ENCODE measurements at places on chromosomes 12 and 14.

DNA sequence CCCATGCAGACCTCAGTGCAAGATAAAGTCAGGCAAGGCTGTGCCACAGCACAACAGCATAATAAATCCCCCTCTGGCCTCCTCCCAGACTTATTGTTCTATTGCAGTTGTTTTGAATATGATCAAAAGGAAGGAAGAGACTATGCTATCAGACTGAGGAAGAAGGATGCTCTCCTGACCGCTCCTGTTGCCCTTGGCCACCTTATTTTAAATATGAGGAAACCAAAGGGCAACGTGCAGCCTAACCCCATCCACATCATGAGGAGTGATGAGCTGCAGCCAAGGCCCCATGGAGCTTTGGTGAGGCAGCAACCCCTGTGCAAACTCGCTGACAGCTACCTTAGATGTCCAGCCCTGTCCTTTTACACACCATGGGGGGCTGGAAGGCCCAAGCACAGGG lies 291.7 kb downstream of the ZFP36L1 start:
- no peak for DNase-seq

GRCh38 chr14:76320486-76320885 lies 55.5 kb upstream of the ESRRB start:
- no peak for DNase-seq

DNA sequence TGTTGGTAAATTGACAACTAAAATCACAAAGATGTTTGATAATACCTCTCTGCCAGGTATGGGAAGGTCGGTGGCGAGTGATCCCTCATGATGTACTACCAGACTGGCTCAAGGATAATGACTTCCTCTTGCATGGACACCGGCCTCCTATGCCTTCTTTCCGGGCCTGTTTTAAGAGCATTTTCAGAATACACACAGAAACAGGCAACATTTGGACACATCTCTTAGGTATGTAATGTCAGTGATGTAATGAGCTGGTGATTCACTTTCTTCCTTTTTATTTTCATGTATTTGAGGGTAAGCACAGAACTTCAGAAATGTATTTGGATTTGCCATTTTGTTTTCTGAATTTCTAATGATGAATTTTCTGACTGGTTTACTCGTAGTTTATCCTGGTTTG lies 42.6 kb upstream of the LRTM2 start:
- no peak for DNase-seq

DNA sequence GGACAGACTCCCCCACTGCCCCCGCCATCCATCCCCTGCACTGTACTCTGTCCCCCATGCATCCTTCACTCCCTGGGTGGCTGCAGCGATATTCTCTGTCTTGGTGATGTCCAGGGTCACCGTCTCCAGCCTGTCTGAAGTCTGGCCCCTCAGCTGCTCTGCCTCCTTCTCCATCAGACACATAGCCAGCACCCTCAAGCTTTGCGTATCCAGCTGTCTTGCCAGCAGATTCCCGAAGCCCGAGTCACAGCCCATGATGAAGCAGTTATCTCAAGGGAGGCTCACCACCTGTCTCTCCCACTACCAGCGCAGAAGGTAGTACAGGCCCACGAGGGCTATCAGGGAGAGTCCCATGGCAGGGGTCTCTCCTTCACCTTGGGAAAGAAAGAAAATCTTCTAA lies 77.8 kb downstream of the HSD17B6 start:
- no peak for DNase-seq

DNA sequence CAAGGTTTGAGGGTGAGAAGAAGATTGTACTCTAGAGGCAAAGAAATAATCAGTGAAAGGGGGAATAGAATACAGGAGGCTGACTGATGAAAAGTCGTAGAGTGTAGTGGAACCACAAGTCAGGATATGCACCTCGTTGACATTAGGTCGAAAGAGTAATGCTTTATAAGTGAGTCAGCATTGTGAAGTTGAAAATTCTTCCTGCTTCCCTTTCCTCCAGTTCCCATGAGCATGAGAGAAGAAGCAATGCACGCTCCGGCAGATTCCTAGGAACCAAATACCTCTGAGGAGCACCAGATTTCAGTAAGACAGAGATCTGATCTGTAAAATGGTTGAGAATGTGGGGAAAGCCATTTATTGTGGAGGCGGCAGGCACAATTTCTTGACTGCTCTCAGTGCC lies 16.5 kb downstream of the CCER1 start:
- no peak for DNase-seq

- no peak for DNase-seq
Measured at GRCh38 chr14:65958664-65959562, 527.3 kb upstream of the CCDC196 start.

- no peak for DNase-seq
Measured at GRCh38 chr14:103366741-103367140, 18.5 kb upstream of the MARK3 start.

GRCh38 chr14:72516936-72517700 lies 376.8 kb downstream of the DPF3 start:
- DNase-seq: no peak

DNA sequence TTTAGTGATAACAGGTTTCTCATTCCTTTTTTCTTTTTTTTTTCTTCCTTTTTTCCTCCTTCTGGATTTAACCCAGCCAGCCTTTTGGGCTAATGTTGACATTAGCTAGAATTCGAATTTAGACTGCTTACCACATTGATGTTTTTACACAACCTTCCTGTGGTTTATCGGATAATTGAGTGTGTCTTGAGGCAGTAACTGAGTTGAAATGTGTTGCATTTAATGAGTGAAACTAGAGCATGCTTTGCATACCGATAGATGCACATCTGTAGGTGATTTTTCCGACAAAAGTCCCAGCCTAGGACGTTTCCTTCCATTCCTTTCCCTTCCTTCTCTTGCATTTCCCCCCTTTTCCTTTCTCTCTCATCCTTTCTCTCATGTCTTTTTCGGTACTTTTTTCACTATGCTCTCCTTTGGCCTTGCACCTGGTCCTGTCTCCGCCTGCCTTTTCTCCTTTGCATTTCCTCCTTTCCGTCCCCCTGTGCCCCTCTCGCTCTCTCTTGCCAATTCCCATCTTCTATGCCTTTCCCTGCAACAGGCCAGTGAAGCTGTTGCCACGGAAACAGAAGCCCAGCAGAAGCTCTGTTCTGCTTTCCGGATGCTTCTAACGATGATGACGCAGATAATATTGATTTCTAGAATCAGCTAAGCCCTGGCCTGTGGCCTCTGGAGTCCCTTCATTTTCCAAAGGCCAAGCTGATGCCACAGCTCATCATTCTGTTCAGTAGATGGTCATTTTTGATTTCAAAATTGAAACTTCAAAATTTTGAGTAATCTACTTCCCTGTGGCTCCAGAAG lies 76.1 kb downstream of the SLC25A47 start:
- no peak for DNase-seq

GRCh38 chr12:1640328-1641234 lies 11.6 kb downstream of the WNT5B start:
- no peak for DNase-seq

DNA sequence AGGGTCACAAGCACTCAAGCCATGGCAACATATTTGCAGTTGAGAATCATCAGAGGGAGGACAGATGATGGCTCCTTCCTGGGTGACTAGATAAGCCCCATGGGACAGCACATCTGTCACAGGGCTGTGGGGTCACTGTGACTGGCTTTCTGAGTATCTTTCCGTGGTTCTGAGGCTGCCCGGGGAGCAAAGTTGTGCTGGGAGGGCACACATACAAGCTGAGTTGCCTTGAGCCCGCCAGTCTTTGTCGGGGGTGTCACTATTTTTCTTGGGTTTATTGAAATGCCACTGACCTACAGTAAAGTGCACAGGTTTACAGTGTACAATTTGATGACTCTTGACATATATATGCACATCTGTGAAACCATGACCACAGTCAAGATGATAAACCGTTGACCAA lies 17.2 kb upstream of the KIF26A start:
- no peak for DNase-seq

GRCh38 chr14:56185992-56186391 lies 67.8 kb downstream of the PELI2 start:
- no peak for DNase-seq

DNA sequence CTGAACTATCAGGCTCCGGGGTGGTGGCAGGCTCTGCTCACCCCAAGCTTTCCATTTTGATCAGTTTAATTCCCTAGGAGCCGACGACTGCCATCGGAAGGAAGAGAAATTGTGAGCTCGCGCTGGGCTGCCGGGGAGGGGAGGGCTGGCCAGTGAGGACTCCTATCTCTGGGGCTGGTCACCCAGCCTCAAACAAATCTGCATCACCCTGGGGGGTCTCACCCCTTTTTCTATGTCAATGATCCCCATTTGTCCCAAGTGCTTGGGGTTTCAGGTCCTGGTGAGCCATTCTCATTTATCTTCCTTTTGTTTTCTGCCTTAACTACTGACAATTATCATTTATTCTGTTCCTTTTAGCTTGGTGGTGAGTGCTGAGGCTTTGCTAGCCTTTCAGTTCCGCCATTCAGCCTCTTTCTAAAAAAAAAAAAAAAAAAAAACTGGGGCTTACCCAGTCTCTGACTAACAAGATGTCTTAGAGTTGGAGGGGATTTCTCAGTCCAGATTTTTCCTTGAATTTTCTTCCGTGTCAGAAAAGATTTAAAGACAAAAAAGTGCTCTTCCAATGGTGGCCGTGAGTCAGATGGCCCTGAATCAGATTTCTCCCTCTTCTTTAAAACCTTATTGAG lies 22.8 kb upstream of the USP44 start:
- DNase-seq: no peak
